ENCODE measurements at places on chromosomes 2 and 18. TPM values are rescaled to one million over a fixed set of nuclear protein-coding genes. Genes with fewer than 3 reads are reported as not detected.

- H3K4me3 ChIP-seq = no peak overlapping the region
- H3K36me3 ChIP-seq = no peaks in the 10 kb centered on the region
- peak; percentile 94 for DNase-seq
Measured at GRCh38 chr2:160365716-160366367, 127.8 kb downstream of the RBMS1 start.

SLC19A3 gene
- total RNA-seq = 1.2 TPM

UGT1A8 gene
- total RNA-seq = not detected

IL36B gene
- not detected for total RNA-seq

GRCh38 chr2:9154061-9154460 is 52.6 kb upstream of the ASAP2 start:
- no peak overlapping the region for H3K27ac ChIP-seq
- H3K36me3 ChIP-seq = no peaks in the 10 kb centered on the region
- peaks cover 2% of the 10 kb centered on the region for H3K27me3 ChIP-seq
- no peak for DNase-seq
- H3K4me3 ChIP-seq = no peak overlapping the region

DNA sequence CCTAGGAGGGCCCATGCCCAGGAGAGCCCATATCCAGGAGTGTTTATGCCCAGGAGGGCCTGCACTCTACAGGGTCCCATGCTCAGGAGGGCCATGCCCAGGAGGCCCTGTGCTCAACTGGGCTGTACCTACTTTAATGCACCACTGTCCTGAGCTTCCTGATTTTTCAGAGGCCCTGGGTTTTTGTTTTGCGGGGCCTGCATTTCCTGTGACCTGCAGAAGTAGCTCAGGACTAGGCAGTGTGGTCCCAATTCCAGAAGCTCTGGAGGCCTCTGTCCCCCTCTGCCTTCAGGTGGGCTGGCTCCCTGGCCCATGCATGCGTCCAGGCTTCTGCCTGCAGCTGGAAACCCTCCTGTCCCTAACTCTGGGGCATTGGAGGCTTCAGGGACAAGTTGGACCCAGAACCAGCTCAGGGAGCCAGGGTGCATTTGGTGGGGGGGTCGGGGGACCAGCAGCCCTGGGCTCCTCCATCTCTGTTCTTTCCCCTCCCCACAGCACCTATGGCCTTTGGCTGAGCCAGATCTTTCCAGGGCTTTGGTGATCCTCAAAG is 10.8 kb downstream of the GPR35 start:
- H3K27me3 ChIP-seq = peaks cover 12% of the 10 kb centered on the region
- H3K36me3 ChIP-seq = no peaks in the 10 kb centered on the region
- H3K27ac ChIP-seq = no peak overlapping the region
- peaks cover 12% of the 10 kb centered on the region for H3K4me1 ChIP-seq

GRCh38 chr2:206084870-206085741 is 868 bp downstream of the INO80D start:
- H3K27me3 ChIP-seq = no peaks in the 10 kb centered on the region
- H3K4me1 ChIP-seq = peaks cover 7% of the 10 kb centered on the region
- H3K27ac ChIP-seq = peak overlapping the region; percentile 98

DNA sequence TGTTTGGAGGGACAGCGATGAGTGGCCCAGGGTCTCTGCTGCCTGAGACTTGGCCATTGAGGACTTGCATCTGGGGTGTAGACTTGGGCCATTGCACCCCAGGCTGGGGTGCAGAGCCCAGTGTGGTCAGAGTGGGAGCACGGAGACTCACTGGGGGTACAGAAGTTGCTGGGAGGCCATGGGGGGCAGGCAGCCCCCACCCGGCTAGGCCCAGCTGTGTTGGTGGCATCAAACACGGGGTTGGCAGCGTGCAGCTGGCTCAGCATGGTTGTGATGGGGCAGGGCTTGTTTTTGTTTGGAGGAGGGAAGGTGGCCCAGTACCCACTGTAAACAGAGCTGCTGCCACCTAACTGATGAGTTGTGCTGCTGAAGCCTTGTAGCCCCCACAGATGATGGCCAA is 42.1 kb downstream of the GLI2 start:
- H3K27me3 ChIP-seq = peaks cover 13% of the 10 kb centered on the region
- H3K4me1 ChIP-seq = peaks cover 54% of the 10 kb centered on the region
- DNase-seq = no peak

- H3K4me3 ChIP-seq = no peak overlapping the region
- H3K4me1 ChIP-seq = no peaks in the 10 kb centered on the region
- no peaks in the 10 kb centered on the region for H3K27me3 ChIP-seq
- H3K27ac ChIP-seq = no peak overlapping the region
Measured at GRCh38 chr2:46362667-46363012, 65.4 kb downstream of the EPAS1 start.

GKN1 gene
- 0.09 TPM for total RNA-seq

DNA sequence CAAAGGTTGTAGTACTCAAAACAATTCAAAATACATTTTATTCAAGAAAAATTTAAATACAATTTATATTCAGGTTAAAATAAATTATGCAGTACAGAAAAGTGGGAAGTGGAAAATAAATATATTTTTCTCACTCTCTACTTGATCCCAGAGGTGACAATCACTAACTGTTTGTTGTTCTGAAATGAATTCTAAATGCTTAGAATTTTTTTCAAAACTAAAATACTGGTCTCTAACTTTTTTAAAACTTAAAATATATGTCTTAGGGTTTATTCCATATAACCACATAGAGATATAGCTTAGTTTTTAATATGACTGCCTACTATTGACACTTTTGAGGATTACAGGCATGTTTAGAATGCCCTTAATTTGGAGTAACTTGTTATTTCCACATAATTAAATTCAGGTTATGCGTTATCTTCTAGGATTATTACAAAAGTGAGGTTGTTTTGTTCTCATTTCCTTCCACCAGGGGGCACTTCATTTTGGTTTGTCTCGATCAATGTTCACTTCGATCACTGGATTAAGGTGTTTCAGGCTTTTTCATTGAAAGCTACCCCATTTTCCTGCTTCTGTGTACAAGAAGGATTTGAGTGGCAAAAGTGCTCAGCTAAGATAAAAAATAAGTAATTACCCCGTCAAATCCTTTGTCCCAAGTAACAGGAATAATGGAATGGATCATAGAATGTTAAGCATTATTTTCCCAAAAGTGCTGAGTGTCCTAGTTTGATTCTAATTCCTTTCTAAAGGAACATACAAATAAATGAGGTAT is 27.1 kb upstream of the TFPI start:
- H3K4me1 ChIP-seq = no peaks in the 10 kb centered on the region
- peak overlapping the region; percentile 23 for H3K4me3 ChIP-seq
- H3K27me3 ChIP-seq = no peaks in the 10 kb centered on the region
- peak; percentile 53 for DNase-seq
- H3K27ac ChIP-seq = no peak overlapping the region
- H3K36me3 ChIP-seq = no peaks in the 10 kb centered on the region

SLC35F6 gene
- 8.9 TPM for total RNA-seq

CASP10 gene
- total RNA-seq = 6.7 TPM

DNA sequence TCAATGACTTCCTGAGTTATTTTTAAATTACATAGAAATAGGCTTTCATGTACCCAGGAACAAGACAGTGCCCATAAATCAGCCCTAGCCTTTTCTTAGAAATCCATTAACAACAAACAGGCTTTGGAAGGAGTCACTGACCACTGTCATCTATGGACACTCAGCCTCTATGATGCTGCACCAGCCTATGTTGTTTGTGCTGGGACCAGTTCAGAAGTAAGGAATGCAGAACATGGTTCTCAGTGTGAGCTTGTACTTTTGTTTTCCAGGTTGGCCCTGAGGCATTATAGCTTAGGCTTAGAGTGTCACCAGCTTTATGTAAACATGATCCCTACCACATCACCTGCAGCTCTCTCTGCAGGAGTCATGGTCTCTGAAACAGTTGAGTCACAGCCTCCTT is 335.7 kb upstream of the CDH7 start:
- no peak for DNase-seq
- no peak overlapping the region for H3K4me3 ChIP-seq

DNA sequence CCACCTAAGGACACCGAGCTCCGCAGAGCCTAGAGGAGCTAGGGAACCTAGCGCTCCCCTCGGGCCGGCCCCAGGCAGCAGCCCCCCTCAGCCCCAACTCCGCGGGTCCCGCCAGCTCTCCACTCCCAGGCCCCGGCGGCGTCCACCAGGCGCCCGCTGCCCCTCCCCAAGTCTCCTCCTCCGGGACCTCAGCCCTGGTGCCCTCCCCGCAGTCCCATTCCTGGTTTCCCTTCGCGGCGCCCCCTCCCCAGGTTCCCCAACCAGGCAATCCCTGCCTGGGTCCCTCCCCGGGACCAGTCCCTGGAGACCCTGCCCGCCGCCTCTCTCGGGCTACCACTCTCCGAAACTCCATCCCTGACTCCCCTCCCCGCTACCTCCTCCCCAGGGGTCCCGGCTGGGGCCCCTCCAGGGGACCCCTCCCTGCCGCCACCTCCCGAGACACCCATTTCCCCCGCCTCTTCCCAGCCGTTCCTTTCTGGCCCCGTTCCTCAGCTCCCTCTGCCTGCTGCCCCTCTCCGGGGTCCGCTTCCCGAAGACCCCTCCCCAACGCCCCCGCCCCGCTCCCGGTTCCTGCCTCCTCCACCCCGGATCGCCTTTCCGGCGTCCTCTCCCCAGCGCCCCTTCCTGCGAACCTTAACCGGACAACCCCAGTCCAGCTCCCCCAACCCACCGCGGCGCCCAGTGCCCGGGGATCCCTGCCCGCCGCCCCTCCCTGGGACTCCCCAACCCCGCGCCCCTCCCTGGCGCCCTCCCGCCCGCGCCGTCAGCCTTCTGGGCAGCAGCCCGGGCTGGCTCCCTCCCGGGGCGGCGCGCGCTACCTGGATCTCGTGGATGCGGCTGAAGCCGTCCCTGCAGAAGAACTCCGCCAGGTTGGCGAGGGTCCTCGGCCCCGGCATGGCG is 678 bp downstream of the CYP27C1 start:
- H3K4me1 ChIP-seq = peaks cover 16% of the 10 kb centered on the region
- peak overlapping the region; percentile 67 for H3K4me3 ChIP-seq
- peaks cover 38% of the 10 kb centered on the region for H3K27me3 ChIP-seq
- peak; percentile 55 for DNase-seq
- H3K36me3 ChIP-seq = no peaks in the 10 kb centered on the region

GRCh38 chr2:126809340-126809739 is 89.3 kb upstream of the TEX51 start:
- H3K4me3 ChIP-seq = no peak overlapping the region
- no peak overlapping the region for H3K27ac ChIP-seq
- DNase-seq = no peak
- H3K27me3 ChIP-seq = no peaks in the 10 kb centered on the region
- no peaks in the 10 kb centered on the region for H3K4me1 ChIP-seq
- H3K36me3 ChIP-seq = no peaks in the 10 kb centered on the region

Measured in muscle of leg (tissue), 16 donors.